ENCODE measurements at places on chromosomes 11 and 22.

- DNase-seq, result no peak
Observed at GRCh38 chr11:123251657-123252344, 56.8 kb upstream of the CLMP start.

DNA sequence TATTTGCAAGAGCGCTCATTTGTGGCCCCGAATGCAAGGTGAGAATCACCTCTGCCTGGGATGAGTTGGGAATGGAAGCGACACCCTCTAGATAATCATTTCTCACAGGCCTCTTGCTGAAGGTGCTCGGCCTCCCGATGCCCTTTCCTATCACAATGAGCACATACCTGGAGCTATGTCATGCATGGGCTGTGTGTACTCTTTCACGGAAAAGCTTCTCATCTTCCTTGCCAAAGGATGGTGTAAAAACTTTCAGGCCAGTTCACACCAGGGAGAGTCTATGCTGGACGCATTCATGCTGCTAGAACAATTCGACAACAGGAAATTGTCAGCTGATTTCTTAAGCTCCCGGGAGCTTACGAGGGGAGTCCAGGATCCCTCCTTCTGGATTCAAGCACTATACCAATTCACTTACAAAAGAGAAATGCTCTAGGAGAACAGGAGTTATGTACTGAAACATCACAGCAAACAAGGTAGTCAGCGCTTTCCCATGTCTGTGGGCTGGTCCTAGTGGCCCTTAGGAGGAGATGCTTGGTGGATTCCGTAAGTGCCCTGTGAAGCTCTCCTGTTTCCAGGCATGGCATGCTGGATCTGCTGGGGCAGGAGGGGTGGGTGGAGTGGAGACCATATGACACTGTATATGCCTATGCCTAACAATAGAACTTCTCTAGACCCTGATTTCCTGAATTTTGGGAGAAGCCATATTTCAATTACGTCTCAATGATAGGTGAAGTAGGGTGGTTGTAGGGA is 53.1 kb upstream of the B3GAT1 start:
- no peak for DNase-seq

DNA sequence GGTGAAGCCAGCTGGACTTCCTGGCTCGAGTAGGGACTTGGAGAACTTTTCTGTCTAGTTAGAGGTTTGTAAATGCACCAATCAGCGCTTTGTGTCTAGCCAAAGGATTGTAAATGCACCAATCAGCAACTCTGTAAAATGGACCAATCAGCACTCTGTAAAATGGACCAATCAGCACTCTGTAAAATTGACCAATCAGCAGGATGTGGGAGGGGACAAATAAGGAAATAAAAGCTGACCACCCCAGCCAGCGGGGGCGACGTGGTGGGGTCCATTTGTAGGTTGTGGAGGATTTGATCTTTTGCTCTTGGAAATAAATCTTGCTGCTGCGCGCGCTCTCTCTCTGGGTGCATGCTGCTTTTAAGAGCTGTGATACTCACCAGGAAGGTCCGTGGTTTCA is 202.9 kb downstream of the MIAT start:
- no peak for DNase-seq

DNA sequence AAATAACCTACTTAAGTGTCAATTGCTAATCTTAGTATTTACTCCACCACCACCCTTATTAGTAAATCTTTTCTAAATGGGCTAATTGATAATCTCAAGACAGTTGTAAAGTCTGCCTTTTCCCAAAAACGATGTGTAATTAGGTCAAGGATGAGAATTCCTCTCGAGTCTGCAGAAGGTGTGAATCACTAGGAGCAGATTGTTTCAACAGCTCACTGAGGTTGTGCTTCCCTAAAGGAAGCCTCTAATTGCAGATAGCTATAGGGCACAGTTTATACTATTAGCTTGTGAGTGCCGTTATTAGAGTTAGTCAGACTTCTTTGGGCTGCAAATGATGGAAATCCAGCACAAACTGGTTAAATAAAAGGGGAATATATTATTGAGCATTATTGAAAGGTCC is 84.9 kb downstream of the C11orf91 start:
- no peak for DNase-seq

All from NCI-H1105 treated with DMSO at 0.1 percent for 48 hours (cell line).